A549 (cell line): ENCODE measurements at places on chromosomes 5 and 9. TPM values are rescaled to one million over a fixed set of nuclear protein-coding genes. Genes with fewer than 3 reads are reported as not detected.
A peak's percentile ranks its signal among the peaks of the same experiment; 100 is the strongest.

Gene CLPTM1L
- polyA plus RNA-seq: 169 to 194 TPM (median 173 TPM) in 3 replicates

Gene TRIM41
- 29.7 to 35.0 TPM (median 32.5 TPM) in 3 replicates for polyA plus RNA-seq

- DNase-seq: no peak
Observed at GRCh38 chr5:149261246-149261645, 10.4 kb upstream of the AFAP1L1 start.

DNA sequence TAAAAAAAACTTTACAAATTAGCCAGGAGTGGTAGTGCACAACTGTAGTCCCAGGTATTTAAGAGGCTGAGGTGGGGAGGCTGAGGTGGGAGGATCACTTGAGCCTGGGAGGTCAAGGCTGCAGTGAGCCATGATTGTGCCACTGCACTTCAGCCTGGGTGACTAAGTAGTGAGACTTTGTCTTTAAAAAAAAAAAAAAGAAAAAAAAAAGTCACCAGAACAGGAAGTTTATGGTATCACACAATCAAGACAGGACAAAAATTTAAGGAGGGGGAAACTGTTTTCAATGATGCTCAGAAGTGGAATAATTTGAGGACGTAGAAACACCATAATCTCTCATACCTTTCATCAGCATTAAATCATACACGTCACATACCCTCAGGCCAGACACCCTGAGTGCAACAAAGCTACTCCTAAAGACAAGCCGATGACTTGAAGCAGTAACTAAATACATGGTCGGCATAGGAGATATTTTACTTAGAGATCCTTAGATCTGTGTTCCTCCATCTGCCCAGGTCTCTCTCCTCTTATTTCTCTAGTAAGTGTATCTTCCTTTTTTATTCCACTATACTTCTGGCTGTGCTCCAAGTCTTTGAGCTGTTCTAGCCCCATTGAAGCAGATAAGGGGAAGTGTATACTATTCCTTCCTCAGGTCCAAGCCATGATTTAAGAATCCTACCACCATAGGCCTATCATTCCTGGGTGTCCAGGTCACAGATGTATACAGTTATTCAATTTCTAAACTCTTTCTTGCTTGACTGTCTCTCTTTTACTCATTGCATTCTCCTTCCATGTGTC lies 91.3 kb upstream of the APC start:
- DNase-seq: no peak

DNA sequence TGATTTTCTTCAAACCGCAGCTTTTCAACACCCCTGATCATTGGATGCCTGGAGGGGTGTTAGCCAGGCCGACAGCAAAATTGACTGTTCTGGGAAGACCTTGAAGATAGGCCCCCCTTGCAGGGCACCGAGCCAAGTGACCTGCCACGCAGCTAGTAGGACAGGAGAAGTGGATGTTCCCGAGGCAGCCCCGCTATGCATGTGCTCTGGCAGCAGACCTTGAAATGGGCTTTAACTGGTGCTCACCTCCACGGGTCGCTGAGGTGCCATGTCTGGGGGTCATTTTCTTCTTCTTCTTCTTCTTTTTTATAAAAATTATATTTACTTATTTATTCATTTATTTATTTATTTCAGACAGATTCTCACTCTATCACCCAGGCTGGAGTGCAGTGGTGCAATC lies 12.6 kb downstream of the FGF18 start:
- no peak for DNase-seq

Gene SHISAL2B
- not detected in 3 replicates for polyA plus RNA-seq

DNA sequence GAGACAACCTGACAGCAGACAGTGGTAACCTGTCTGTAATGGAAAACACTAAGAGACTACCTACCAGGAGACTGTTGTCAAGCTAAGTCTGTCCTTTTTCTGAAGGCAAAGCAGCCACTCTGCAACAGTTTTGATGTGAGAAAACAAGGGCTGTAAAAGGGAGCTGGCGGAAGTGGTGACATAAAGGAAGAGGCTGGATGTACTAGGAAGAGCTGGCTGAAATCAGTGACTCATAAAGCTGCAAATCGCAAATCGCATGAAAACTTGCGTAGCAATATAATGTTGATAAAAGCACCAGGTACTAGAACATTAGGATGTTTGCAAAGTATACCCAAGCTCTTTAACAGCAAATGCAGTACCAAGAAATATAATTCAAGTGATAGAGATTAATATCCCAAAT lies 1.4 kb downstream of the NSUN2 start:
- DNase-seq: no peak

Gene CSF2
- 0.34 TPM in 1 of 3 replicates, not detected in the others for polyA plus RNA-seq

DNA sequence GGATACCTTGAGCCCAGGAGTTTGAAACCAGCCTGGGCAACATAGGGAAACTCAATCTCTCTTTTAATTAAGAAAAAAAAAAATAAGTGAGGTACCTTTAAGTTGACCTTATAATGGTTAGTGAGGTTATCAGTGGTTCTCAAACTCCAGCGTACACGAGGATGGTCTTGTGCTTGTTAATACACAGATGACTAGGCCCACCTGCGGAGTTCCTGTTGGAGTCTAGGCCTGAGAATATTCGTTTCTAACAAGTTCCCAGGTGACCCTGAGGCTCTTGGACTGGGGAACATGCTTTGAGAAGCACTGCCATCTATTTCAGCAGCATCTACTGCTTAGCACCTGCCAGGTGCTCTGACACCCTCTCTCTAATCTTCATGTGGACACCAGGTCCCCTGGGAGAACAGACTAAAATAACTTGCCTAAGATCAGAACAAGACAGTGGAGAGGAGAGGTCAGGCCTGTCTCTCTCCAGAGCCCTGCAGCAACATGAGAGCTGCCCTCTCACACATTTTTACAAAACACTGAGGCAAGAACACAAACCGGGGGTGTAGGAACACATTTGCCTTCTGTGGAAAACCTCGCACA lies 24.6 kb downstream of the TLE1 start:
- DNase-seq: no peak

DNA sequence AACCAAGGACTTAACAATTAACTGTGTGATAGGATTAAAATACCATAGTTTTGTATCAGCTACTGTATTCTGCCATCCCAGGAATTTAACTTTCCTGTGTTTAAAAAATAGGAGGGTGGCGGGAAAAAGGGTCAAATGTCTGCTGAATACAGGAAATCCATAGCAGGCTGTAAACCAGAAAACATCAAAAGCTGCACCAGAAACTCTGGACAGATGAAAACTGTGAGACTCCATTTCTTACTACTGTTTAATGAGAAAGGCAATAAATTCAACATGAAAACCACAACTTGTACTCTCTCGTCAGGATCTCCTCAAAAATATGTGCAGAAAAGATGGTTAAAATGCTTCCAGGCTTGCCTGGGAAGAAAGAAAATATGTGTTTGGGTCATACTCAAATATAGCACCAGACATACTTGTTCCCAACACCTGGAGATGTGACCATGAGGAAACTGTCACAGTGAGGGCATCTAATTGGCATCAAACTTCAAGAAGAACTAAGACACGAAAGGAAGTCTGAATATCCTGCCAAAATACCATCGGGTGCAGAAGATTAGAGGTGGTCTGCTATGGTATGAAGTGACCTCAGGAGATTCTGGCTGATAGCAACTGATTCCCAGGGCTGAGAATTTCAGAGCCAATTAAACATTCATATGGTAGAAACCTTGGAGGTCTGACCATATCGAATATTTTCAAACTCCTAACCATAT lies 164.7 kb upstream of the TARS1 start:
- no peak for DNase-seq

DNA sequence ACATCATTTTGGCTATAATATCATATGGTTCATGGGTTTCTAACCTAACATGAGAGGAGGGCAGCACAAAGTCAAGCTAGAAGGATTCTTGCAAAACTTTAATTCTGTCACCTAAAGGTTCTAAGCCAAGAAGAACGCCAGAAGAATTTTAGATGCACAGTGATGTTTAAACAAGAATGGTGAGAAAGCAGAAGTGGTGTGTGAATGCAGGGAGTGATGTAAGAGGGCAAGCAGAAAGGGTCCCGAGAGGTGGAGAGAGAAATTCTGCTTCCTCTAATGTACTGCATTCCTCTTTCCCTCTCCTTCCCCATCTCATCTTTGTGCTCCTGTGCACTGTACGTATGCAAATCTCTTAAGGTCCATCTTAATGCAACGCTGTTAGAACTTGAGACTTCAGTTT lies 2.1 kb upstream of the TRMO start:
- no peak for DNase-seq

- DNase-seq: no peak
Observed at GRCh38 chr9:115209601-115210306, 91.8 kb upstream of the TNC start.

Gene SLC6A18
- not detected in 3 replicates for polyA plus RNA-seq

DNA sequence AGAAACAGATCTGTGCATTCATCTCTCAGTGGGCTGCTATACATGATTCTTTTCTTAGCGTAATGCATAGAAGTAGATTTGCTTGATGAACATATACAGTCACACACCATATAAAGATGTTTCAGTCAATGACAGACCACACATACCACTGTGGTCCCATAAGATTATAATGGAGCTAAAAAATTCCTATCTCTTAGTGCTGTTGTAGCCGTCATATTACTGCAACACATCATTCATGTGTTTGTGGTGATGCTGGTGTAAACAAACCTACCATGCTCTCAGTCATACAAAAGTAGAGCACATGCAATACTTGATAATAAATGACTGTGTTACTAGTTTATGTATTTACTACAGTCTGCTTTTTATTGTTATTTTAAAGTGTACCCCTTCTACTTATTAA lies 214.3 kb downstream of the ARHGAP26 start:
- DNase-seq: no peak

Gene TXNDC8
- not detected in 3 replicates for polyA plus RNA-seq

- peak; percentile 43 for DNase-seq
Observed at GRCh38 chr5:103523319-103523718, 39.3 kb downstream of the NUDT12 start.

DNA sequence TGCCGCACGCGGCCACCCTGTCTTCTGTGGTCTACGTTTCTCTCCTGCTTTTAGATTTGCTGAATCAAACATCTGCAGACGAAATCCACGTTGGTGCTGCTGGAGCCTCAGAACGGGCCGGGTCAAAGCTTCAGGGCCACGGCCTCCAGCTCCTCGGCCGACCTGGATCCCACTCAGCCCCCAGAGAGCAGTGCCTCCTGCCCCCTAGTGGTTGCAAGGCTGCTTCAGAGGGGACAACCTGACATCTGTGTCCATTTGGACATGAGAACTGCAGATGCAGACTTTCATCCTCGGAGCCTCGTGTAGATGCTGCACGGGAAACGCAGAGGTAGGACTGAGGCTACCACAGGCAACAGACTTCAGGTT lies 23.0 kb upstream of the SLC6A3 start:
- DNase-seq: no peak

DNA sequence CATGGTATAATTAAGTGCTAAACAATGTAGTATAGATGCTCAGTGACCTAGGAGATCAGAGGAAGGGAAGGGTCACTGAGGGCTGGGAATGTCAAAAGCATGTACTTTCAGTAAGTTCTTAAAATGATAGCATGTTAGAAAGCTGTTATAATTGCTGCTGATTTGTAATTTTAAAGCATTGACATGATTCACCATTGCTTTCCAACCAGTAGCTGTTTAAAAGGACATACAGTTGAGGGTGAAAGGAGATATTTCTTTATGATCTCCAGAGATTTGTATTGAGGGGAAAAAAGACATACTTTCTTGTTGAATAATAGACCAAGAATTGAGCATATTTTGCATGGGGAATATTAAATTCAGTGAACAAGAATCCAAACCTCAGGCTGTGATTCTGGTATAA lies 1.2 kb upstream of the SLC1A3 start:
- no peak for DNase-seq

DNA sequence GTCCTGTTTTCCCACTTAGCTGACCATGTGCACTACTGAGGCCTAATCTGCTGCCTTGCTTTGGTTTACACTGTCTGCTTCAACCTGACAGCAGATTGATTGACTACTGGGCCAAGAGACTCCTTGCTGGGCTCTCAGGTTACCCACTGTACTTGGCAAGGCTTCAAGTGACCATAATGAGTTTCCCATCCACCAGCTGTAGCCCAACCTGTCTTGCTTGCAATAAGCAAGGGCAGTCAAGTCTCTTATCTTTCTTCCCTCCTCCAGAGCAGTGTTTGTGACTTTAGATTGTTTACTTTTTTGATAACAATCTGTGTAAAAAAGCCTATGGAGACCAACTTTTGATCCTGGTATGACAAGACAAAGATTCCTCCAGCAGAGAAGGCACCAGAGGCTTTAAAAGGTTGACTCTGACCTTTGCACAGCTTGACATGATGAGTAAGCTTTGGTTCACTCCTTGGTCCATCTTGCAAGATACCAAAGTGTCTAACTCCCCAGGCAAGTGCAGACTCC lies 912.3 kb upstream of the SEMA6A start:
- no peak for DNase-seq

DNA sequence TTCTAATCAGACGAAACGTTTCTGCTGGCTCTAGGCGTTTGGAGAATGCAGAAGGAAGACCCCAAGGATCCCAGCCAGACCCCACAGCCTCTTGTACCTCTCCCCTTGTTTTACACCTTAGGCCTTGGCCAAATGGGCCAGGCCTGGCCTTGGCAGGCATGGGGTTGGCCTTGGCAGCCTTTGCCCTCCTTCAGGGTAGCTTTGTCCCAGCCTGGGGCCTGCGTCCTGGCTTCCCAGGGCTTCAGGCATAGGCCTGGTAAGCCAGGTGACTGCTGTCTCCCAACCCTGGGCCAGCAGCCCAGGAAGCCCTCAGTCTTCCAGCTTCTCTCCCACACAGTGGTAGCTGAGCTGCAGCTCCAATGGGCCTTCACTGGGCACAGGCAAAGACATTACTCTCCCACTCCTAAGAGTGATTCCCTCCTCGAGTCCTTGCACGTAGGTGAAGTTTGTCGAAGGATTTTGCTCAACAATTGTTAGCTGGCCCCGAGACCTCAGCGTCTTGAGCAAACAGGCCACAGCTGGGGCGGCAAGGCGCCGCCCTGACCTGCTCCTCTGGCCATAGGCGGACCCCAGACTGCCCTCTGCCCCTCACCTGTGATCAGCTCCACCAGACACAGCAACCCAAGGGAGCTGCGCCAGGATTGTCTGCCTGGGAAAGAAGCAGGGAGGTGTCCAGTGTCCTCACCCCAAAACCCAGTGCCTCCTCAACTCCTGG lies 1.1 kb upstream of the PITX1 start:
- DNase-seq: no peak

Gene NRG2
- polyA plus RNA-seq: 0.74 to 1.0 TPM (median 1.00 TPM) in 3 replicates

Gene AGXT2
- not detected in 3 replicates for polyA plus RNA-seq

GRCh38 chr9:110197330-110198187 lies 10.4 kb downstream of the C9orf152 start:
- peak; percentile 21 for DNase-seq

- no peak for DNase-seq
Observed at GRCh38 chr9:131320031-131320685, 30.6 kb downstream of the PLPP7 start.

DNA sequence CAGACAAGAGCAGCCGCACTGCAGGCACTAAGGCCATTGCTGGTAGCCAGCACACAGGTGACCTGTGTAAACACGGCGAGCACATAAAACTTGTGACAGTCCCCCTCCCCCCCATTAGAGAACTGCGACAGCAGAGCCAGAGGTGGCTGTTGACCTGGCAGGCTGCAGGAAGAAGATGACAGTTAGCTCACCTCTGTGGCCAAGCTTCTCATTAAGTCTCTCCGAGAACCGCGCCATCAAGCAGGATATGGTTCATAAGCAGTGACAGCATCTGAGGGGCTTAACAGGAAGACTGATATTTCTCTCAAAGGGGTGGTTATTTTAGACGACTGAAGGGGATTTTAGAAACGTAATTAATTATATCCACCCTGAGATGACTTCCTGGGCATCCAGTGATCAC lies 5.2 kb downstream of the SURF4 start:
- DNase-seq: no peak
